ENCODE measurements at places on chromosomes 7 and 10.

DNA sequence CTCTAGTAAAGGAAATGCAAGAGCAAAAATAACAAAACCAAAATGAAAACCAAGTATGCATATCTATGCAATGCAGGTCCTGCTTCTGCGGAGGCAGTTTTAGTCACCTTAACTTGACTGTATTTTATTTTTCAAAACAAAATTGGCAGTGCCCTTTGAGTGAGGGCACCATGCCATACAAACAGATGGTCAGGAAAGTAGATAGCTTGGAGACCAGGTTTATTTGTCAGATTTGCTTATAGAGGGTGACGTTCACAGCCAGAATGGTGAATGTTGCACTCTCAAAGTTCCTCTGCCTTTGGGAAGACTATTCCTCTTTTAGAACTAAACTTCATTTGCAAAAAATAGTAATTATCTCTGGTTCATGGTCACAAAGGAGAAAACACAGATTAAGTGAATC is 801.9 kb downstream of the ANKRD7 start:
- DNase-seq, result no peak

DNA sequence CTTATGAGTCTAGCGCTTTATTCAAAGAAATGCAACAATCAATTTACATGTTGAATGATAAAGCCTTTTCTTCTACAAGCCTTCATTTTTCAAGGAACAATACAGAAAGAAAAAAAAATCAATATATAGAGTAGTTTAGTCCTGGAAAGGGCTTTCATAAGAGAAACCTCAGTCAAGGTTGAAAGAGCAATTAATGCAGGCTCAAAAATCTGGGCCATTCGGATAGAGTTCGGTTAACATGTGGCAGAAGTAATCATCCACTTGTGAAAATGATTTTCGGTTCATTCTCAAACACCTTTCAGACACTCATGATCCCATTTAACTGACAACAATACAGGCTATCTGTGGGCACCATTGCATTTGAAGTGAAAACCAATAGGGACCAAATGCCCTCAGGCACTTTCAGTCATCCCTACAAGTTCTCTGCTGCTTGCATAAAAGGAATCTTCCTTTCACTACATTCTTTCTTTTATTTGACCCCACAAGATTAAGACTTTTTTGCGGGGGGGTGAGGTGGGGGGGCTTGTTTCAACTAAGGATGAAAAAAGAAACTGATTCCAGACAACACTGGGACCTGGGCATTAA is 177.9 kb downstream of the RNF133 start:
- DNase-seq, result no peak

DNA sequence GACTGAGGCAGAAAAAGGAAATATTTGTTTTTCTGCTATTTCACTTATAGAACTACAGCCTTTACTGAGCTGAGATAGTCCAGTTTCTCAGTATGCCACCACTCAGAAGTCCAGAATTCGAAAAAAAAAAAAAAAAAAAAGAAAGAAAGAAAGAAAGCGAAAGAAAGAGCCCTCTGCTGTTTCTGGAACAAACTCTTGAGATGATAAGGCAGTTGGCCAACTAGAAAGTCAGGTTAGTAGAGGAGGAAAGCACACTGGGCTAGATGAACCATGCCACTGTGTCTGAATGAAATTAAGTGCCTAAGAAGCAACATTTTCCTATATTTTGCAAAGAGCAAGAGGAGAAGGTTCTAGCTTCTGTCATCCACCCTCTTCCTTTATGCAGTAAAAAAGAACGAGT is 403.8 kb downstream of the SORCS3 start:
- DNase-seq, result no peak

- peak; percentile 69 for DNase-seq
These were observed 473 bp downstream of the ADCK2 start for GRCh38 chr7:140673063-140673773.

- no peak for DNase-seq
These were observed 17.1 kb downstream of the COL13A1 start for GRCh38 chr10:69818676-69819239.
